ENCODE measurements at places on chromosomes 3 and 15.

GRCh38 chr3:182969277-182969676 is 11.1 kb downstream of the DCUN1D1 start:
- no peak for DNase-seq

- DNase-seq, result no peak
Observed at GRCh38 chr3:157058392-157059071, 101.4 kb downstream of the CCNL1 start.

DNA sequence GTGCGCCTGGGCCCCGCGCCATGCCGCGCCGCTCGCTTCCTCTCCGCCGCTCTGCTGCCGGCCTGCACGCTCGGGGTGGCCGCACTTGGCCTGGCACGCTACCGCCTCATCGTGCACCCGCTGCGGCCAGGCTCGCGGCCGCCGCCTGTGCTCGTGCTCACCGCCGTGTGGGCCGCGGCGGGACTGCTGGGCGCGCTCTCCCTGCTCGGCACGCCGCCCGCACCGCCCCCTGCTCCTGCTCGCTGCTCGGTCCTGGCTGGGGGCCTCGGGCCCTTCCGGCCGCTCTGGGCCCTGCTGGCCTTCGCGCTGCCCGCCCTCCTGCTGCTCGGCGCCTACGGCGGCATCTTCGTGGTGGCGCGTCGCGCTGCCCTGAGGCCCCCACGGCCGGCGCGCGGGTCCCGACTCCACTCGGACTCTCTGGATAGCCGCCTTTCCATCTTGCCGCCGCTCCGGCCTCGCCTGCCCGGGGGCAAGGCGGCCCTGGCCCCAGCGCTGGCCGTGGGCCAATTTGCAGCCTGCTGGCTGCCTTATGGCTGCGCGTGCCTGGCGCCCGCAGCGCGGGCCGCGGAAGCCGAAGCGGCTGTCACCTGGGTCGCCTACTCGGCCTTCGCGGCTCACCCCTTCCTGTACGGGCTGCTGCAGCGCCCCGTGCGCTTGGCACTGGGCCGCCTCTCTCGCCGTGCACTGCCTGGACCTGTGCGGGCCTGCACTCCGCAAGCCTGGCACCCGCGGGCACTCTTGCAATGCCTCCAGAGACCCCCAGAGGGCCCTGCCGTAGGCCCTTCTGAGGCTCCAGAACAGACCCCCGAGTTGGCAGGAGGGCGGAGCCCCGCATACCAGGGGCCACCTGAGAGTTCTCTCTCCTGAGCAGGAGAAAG is 951 bp downstream of the GPR62 start:
- peak; percentile 26 for DNase-seq

DNA sequence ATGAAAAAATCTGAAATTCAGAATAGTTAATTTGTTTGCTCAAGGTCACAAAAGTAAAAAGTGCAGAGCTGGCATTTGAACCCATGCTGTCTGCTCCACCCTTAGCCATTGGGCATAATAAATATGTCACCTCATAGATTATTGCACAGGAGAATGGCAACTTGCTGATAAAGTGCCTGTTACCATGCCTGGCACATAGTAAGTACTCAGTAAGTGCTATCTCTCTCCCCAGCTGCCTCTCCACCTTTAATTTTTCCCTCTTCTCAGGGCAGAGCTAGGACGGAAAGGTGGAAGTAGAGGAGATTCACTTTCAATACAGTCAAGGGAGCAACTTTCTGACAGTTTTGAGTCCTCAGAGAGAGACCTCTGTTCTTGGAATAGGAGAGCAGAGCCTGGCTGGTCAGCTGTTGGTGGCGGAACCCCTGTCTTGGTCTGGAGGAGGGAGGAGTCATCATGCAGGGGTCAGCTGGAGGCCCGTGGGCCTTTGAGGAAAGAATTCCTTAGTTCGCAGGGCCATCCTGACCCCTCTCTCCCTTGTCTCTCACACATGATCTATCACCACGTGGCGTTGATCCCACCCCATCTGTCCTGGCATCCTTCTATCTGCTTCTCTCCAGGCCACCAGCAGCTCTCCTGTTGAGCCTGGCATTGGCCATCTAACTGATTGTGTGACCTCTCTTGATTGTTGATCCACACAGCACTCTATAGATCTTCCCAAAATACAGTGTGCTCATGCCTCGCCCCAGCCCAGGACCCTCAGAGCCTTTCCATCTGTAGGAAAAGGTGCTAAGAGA is 149.3 kb downstream of the RPLP1 start:
- no peak for DNase-seq

DNA sequence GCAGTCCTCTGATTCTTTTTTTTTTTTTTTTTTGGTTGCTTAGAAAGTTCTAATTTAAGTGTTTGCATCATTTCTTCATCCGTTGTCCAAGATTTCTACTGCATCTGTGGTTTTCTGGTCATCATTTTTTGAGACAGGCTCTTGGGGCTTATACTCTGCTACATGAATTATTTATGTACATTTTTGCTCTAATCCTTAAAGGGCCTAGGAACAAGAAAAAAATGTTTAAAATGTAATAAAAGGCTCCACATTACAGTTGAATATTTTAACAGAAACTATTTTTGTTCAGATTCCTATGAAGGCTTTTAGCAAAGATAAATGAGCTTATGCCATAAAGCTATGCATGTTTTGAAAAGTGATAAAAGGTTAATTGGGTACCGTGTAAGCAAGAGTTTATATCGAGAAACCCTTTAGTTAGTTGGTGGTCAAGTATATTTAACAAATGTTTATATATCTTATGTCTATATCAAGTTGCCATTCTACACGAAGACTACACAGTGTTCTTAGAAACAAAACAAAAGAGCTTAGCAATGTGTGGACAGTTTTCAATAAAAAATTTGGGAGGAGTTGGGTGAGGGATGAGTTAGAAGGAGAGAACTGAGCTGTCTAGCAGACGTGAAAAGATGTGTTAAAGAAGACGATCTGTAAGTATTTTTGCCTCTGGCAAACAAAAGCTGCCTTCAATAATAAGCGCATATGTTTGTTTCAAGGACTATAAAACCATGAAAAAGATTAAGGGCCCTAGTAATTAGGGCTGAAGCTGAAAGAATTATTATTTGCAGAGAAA is 563.6 kb upstream of the NAALADL2 start:
- no peak for DNase-seq

- DNase-seq, result no peak
Observed at GRCh38 chr15:67931861-67932260, 92.0 kb upstream of the RNU6-1 start.

DNA sequence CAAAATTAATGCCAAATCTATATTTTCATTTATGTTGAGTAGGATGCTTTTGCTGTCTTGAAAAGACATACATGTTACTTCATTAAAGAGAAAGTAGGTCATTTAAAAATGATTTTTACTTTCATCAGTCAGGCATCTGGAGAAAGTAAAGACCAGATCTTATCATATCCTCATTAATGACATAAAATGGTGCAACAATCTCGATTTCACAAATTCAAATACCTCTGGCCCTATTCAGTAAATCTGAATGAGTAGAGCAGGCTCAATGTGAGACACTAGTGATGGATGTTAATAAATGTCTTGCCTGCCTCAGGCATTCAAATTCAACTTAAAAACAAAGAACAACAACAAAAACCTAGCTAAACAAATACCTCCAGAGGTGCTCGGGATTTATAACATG is 714.1 kb downstream of the NAALADL2 start:
- DNase-seq, result no peak

DNA sequence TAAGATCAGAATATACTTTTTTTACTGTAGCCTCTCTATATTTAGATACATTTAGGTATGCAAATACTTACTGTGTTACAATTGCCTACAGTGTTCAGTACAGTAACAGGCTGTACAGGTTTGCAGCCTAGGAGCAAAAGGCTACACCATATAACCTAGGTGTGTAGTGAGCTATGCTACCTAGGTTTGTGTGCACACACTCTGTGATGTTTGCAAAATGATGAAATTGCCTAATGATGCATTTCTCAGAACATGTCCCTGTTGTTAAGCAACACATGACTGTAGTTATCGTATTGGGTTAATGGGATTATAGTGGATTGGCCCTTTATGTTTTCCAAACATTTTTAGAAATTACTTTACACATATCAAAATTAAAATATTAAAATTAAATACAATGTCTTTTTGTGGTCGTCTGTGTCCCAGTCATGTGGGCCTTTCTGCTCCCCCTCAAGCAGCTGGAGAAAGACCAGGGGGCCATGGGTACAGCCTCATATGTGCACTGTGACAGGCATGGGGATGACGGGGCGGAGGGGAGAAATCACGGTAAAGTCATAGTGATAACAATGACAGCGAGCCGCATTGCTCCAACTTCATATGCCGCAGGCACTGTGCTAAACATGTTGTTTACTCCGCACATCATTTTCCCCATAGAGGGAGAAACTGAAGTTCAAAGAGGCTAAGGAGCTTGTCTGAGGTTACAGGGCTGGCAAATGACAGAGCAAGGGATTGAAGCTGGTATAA is 27.4 kb upstream of the PLA2G4E start:
- DNase-seq, result no peak

DNA sequence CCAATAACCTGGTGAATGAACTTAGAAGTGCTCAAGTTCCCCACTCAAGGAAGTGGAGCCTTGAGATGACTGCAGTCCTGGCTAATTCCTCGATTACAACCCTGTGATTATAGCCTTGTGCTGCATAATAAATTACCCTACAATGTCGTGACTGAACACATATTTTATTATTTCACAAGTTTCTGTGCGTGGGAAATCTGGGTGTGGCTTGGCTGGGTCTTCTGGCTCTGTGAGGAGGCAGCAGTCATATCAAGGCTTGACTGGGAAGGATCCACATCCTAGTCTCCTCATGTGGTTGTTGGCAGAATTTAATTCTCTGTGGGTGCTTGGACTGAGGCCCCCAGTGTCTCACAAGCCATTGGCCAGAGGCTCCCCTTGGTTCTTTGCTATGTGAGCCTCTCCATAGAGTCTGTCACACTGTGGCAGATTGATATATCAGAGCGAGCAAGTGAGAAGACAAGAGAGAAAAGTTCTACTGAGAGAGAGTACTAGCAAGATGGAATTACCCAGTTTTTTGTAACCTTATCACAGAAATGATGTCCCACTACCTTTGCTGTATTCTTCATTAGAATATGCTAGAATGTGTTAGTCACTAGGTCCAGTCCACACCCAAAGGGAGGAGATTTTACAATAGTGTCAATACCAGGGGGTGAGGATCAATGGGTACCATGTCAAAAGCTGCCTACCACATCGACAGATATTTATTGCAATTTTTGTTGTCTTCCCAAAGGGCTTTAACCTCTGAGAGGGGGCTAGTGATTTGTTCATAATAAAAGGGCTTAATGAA is 102.8 kb upstream of the TBC1D5 start:
- no peak for DNase-seq

GRCh38 chr3:43102773-43103480 is 3.0 kb downstream of the POMGNT2 start:
- no peak for DNase-seq

DNA sequence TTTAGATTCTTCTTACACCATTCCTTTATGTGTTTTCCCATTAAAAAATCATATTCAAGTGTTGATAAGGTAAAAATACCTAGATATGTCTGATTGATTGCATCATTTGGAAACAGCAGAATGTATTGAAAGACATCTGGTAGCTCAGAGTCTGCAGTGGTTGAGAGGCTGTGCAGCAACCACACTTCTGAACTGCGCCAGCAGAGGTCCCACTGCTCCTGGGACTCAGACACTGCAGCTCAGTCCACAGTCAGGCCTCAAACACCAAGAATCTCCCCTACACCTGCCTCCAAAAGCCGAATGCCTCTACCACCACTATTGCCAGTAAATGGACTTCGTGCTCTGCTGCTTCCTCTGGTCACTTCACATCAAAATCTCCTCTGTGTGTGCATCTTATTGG is 176.9 kb upstream of the LMCD1 start:
- DNase-seq, result no peak

DNA sequence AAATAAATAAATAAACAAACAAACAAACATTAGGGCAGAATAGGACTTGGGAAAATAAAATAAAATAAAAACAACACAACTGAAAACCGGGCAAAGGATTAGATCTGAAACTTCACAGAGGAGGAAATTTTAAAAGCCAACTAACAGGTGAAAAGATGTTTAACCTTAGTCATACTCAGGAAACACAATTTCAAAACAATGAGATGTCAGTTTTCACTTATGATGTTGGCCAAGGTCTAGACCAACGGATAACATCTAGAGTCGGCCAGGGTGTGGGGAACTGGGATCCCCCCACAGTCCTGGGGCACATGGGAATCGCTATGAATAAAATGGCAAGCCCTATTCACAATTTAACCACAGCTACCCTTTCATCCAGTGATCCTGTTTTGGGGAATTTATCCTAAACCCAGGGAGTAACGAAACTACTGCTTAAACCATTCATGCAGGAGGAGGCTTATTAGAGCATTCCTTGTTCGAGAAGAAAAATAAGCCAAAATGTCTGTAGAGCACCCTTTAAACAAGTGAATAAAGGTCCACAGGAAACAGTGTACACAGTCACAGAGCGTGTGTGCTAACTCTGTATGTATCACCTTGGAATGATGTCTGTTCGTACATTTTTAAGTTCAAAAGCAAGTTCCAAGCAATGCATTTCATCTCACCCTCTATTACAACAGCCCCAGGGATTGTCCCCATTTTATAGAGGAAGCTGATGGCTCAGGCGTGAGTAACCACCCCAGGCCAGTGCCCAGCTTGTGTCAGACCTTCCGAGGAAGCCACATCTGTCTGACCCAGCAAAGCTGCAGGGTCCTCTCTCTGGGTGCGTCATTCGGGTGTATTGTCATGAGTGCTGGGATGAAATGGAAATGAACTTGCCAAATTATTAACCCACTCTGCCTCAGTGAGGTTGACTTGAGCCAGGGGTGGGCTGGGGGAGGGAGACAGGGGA is 6.3 kb upstream of the ANPEP start:
- DNase-seq, result no peak

DNA sequence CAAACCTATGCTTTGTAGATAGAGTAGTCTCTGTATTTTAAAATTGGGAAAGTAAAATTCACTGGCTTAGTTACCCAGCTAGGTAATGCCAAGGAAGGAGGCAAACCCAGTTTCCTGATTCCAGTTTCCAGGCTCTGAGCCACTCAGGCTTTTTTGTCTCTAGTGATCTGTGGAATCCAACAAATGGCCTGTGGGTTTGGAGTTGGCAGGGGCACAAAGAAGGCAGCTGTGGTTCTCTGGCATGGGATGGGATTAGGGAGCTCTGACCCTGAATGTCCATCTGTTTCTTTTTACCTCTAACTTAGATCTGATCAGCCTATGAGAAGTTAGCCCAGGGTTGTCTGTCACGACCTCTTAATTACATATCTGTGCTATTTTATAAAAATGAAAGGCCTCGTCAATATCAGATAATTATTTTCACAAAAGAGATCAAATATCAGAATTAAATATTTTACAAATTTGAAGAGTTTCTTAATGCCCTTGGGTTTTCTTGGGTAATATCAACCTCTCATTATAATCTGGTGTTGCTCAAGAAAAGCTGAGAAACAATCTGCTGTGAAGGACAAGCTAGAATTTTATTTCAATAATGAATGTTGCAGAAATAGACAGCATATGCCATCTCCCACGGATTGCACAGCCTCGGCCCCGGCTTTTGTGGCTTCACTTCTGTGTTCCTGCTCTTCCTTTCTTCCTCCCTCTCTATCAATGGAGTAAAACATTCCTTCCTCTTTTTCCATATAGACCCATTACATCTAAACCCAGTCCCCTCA is 63.7 kb upstream of the DAZL start:
- peak; percentile 4 for DNase-seq

DNA sequence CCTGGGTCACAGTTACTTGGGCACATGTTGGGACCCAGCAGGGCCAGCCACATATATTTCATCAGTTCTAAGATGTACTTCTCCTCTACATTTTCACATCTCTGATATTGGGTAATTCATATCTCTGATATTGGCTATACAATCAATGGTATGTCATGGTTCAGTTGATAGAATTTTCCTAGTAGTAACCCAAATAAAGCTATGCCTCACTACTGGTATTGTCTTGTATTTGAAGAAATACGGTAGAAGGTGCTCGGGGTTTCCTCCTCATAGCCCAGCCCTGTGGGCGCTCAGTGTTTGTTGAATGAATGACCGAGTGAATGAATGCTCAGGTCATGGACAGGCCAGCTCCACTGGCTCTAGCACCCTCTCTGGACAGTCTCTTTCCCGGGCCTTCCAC is 94.1 kb downstream of the RAB11A start:
- no peak for DNase-seq

Data from nucleus accumbens (tissue), 56 donors.